ENCODE measurements at places on chromosomes 12 and 14.
A peak's percentile ranks its signal among the peaks of the same experiment; 100 is the strongest.

- no peak for DNase-seq
Observed at GRCh38 chr12:75644472-75645072, 133.2 kb upstream of the KRR1 start.

DNA sequence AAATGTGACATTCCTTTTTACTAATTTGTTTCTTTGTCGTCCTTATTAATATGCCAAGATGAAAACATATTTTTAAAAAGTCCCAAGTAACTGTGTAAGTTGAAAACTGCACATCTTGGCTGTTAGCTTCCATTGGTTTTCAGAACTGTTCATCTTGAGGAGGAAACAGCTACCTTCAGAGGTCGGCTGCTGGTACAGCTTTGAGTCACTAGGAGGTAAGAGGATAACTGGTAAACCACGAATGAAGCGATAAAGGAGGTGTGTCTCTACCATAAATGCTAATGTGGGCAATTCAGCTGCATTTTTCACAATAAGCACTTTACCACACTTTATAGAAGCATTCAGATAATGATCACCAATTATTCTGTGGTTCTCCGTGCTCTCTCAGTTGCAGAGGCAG is 137.5 kb upstream of the KRAS start:
- no peak for DNase-seq

GRCh38 chr12:67459173-67459572 is 189.4 kb upstream of the DYRK2 start:
- no peak for DNase-seq

DNA sequence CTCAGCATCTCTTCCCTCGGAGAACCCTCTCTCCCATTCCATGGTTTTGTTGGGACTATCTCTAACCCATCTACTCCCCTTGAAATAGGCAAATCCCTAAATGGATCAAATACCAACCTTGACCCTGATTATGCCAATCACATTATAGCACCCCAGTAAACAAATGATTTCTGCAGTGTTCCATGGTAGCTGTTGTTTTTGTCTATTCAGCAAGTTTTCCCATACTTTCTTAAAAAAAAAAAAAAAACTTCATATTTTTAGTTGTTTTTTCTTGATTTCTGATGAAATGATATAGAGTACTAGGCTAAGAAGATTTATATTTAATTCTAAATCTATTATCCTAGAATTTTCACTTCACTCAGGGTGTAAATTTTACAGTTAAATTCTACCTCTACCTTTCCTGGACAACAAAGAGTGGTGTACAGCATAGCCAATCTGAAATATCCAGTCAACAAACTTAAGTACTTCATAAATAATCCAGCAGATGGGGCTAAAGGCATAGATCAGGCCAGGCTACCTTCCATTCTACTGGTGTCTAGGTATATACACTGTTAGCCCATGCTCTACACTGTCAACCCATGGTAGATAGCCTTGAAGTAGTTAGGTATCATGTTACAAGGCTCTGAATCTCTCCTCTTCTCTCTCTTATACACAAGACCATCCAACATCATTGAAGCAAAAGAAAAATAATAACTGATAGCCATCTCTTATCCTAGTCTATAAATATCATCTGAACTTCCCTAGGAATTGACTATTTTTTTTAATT is 82.2 kb downstream of the PLEKHG7 start:
- DNase-seq = peak; percentile 68

- no peak for DNase-seq
Observed at GRCh38 chr12:5017638-5018348, 25.9 kb upstream of the KCNA5 start.

- DNase-seq = no peak
Observed at GRCh38 chr14:95290021-95290420, 29.7 kb downstream of the CLMN start.

DNA sequence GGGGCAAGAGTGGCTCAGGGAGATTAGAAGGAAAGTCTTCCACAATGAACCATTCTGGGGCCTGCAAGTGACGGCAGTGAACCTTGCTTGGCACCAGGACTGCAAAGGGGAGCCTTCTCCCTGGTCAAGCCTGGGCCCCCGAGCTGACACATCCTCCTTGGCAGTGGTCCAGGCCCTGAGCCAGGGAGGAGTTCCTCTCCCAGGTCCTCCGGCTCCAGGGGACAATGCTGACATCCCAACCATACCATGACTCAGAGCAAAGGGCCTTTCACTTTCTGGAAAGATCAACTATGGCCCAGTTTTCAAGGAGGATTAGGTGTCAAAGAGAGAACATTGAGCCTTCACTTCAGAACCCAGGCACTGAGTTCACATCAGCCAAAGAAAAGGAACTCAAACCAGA is 756.5 kb upstream of the TBX3 start:
- DNase-seq = no peak

DNA sequence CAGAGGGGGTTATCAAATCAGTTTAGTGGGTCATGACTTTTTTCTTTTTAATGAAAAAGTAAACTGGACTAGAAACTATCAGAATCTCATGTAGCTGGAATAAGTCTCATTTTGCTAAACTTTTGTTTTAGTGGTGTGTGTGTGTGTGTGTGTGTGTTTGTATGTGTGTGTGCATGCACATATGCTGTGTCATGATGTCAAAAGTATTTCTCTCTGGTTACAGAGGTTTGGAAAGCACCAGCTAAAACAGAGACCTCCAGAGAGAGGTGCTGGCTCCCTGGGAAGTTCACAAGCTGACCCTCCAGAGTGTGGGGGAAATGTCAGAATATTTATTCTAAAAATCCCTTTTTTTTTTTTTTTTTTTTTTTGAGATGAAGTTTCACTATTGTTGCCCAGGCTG is 114.7 kb downstream of the LGMN start:
- no peak for DNase-seq

GRCh38 chr12:111084158-111084557 is 163.8 kb upstream of the MYL2 start:
- DNase-seq = no peak

- DNase-seq = no peak
Observed at GRCh38 chr14:32898876-32899275, 39.8 kb upstream of the NPAS3 start.

GRCh38 chr14:63051992-63052391 is 6.7 kb upstream of the KCNH5 start:
- no peak for DNase-seq

- DNase-seq = no peak
Observed at GRCh38 chr14:100864206-100864605, 38.3 kb downstream of the MEG3 start.

DNA sequence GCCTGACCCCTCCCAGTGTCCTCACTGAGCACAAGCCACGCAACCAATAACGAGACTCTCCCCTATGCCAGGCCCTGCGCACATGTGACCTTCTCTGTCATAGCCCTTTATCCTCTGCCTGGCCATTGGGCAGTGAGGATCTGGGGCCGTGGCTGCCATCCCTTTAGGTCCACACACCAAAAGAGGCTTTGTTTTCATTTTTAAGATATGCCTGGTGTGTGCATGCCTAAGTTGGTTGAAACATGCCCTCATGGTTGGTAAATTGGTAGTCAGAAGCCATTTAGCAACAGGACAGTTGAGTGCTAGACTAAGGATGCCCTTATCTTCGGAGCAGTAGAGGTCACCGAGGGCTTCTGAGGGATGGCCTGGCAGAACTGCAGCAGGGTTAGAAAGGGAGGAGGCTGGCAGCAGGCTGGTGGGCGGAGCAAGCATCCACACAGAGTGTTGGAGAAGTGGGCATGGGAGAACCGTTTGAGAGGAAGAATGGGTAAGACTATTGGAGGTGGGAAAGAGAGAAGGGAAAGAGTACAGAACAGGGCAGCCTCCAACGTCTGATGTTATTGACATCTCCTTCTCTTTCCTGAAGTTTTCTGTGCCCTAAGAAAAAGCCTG is 75.1 kb downstream of the SLC24A4 start:
- no peak for DNase-seq

DNA sequence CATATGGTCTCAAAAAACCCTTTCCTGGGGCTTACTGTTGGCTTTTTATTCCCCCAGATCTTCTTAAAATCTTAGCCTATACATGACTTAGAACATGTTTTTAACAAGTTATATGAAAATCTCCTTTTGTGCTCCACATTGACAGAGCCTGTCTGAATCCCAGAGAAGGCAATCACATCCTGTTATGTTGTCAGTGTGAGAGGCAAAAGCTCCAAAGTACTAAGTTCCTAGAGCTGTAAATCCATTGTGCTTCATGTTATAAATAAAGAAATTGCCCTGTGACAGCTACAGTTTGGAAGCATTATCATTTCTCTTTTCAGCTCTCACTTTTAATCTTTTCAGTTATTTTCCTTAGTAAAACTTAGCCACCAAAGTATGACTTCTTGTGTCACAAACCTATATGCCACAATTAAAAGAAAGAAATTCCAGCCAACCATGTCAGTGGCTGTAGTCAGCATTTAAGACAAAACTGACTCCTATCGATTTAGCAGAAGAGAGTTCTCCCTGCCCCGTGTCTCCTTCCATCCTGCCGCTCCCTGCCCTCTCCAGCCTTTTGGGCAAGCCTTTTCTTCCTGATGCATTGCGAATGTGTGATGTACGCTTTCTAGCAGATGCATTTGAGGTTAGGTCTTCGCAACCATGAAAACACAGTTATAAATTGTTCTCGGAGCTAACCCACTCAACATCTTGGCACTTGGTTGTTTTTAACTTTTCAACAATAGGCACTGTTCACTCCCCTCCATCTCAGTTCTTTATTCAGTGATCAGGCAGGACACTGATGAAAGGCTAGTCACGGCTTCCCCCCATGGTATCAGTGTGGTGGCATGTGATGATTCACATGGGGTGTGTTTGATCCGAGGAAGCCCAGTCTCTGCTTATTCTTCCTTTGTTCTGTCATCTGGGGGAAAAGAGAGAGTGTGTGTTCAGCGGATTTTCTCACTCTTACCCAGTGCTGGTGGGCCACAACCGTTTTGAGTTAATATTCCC is 143.5 kb downstream of the SSPN start:
- DNase-seq = no peak

DNA sequence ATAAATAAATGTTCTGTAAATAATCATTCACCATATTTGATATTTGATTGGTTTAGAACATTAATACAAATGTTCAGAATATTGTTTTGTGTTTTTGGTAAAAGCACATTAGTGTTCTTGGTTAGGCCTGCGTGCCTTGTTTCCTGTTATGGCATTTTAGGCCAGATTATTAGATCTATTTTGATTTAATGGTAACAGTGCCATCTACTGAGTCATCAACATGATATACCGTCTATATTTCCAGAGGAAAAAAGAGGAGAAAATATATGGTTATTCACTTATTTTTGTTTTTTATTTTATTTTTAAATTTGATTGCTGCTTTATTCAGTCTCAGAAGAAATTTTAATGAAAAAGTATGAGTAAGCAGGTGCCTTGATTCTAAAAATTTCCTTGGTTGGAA is 60.3 kb downstream of the GPHN start:
- no peak for DNase-seq

GRCh38 chr14:52829527-52830185 is 38.2 kb upstream of the GNPNAT1 start:
- no peak for DNase-seq

DNA sequence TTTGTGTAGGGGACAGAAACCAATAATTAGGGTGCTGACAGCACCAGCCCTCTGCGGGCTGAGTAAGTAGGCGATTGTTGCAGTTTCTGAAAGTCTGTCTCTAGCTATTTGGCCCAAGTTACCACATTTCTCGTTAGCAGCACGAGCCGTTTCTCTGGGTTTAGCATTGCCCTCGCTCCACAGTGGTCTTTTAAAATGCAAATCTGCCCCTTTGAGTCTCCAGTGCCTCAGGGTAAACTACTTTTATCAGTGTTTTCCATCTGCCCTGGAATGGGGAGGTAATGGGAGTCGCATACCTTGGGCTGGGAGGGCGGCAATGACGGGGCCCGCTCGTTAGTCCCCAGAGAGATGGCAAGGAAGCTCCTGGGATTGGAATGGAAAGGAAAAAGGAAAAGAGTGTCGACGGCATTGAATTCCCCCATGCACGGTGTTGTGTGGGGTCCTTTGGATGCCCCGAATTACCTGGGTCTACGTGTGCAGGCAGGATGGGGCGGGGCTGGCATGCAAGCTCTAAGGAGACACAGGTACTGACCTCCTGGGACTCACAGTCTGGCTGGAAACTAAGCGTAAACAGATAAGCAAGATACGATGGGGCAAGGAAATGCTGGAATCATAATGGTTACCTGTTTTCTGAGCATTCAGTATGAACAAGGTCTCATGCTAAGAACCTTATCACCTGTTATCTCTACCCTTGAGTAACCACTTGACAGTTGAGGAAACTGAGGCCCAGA is 131.8 kb upstream of the MAP1LC3B2 start:
- DNase-seq = no peak

GRCh38 chr12:76083246-76083903 is 1.1 kb downstream of the NAP1L1 start:
- no peak for DNase-seq

GRCh38 chr14:102056694-102057442 is 30.0 kb downstream of the HSP90AA1 start:
- no peak for DNase-seq

- DNase-seq = no peak
Observed at GRCh38 chr12:128578045-128578444, 245.7 kb downstream of the SLC15A4 start.

DNA sequence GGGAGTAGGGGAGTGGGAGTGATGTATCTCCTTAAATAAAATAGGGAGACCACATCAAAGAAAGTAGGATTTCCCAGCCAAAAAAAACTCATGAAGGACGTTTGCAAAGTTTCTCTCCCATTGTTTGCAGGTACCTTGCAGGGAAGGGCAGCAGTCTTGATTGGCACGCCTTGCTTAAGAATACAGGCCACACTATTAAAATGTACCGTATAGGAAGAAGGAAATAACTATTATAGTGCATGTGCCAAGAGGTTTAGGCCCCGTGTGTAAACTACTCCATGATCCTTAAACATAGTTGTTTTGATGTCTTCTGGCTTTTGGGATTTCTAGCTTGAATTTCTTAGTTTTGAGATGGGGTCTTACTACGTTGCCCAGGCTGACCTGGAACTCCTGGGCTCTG is 42.5 kb downstream of the PRORP start:
- no peak for DNase-seq

DNA sequence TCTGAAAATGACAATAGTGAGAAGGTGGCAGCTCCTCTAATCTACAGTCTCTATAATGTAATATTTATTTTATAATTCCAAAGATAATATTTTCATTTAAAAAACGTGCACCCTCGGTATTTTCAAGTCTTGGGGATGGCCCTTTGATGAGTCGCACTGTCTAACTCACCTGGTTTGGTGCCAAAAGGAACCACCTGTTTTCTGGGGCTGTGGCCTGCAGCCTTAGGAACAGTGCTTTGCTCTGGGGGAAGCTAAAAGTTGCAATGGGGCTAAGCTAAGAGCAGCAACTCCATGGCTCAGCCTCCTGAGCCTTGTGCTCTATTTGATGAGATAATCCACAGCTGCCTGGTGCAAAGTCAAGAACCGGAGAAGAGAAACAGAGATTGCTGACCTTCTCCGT is 6.4 kb upstream of the ENDOU start:
- DNase-seq = no peak

GRCh38 chr12:132392389-132393244 is 63.2 kb upstream of the GALNT9 start:
- DNase-seq = no peak
